Renal cortical epithelial cell (primary cell): ENCODE measurements at places on chromosomes 12 and 14. TPM values are rescaled to one million over a fixed set of nuclear protein-coding genes. Genes with fewer than 3 reads are reported as not detected.

CHD8 gene
- total RNA-seq, result 42.4 and 92.8 TPM in 2 replicates

TAS2R8 gene
- 0.25 TPM in 1 of 2 replicates, not detected in the other for total RNA-seq

GPN3 gene
- 19.1 and 25.5 TPM in 2 replicates for total RNA-seq

COL2A1 gene
- total RNA-seq, result not detected in 2 replicates

DNA sequence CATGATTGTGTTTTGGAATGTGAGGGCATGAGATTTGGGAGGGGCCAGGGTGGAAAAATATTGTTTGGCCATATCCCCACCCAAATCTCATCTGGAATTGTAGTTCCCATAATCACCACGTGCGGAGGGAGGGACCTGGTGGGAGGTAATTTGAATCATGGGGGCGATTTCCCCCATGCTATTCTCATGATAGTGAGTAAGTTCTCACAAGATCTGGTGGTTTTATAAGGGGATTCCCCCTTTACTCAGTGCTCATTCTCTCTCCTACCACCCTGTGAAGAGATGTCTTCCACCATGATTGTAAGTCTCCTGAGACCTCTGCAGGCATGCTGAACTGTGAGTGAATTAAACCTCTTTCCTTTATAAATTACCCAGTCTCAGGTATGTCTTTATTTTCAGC is 15.7 kb downstream of the OR10P1 start:
- peak; percentile 53 for DNase-seq

DNA sequence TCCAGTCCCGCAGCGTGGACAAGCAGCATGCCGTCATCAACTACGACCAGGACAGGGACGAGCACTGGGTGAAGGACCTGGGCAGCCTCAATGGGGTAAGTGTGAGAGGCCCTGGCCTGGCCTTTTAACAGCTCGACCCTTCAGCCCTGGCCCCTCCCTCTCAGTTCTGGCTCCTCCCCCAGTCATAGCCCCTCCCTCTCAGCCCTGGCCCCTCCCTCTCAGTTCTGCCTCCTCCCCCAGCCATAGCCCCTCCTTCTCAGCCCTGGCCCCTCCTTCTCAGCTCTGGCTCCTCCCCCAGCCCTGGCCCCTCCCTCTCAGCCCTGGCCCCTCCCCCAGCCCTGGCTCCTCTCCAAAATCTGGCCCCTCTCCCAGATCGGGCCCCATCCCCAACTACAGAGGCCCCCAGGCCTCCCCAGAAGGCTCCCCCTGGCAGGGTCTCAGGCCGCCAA is 11.2 kb downstream of the CEP170B start:
- DNase-seq, result no peak

DNA sequence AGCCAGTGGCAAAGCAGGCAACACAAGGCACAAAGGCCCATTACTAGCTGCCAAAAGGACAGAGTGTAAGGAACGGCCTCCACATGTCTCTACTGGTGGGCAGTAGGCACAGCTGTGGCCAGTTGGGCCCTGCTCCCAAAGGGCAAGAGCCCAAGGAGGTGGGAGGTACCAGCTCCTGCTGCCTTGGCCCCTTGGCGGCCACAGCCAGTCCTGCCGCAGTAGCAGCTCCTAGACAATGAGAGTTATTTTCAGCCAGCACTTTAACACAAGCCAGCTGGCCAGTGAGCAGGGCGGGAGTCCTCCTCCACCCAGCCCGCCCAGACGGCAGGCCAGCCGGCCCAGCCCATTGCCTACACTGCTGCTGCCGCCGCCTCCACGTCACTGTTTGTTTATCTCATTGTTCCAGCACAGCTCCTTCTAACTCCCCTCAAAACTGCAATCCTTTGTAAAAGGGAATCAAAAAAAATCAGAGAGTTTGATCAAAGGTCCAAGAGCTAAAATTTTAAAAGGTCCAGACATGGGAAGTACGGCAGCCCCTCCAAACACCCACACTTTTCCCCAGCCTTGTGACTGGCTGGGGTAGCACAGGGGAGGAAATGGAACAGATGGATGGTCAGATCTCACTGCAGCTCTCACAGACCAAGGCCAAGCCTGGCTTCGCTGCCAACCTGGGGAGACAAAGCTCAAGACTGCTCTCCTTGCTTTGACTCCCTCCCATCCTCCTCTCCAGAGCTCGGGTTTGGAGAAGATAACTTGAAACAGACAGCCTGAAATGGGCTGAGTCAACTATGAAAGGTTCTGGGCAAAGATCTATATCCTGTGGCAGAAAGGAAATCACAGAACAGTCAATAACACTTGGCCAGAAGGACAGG is 33.5 kb downstream of the FMNL3 start:
- DNase-seq, result peak; percentile 76

- peak; percentile 36 for DNase-seq
Observed at GRCh38 chr14:57747036-57747435, 118.9 kb downstream of the SLC35F4 start.

DNA sequence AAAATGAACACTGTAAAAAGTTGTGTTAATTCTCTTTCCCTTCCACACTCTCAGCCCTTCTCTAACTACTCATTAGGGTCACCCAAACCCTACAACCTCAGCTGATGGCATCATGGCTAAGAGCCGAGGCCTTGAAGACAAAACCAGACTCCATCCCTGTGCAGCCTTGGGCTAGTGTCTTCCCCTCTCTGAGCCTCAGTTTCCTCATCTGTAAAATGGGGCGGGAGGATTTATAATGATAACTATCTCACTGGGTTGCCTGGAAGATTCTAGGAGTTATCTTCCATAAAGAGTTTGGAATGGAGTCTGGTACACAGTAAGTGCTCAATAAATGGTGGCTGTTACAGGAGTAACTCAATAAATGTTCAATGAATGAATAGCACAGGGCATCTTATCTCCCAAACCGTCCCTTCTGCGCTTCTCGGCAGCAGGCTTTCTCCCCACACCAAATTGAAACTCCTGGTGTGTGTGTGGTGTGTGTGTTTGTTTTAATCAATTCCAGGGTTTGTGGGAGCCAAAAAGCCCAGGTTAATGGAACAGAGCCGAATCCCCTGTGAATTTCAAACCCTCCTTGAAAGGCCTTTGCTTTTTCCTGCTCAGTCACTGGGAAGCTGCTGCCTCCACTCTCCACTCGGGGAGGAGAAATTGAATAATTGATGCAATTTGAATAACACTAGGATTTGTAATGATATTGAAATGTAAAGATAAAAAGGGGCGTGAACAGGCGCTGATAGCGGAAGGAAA is 61.2 kb upstream of the FAM222A start:
- DNase-seq, result no peak

DNA sequence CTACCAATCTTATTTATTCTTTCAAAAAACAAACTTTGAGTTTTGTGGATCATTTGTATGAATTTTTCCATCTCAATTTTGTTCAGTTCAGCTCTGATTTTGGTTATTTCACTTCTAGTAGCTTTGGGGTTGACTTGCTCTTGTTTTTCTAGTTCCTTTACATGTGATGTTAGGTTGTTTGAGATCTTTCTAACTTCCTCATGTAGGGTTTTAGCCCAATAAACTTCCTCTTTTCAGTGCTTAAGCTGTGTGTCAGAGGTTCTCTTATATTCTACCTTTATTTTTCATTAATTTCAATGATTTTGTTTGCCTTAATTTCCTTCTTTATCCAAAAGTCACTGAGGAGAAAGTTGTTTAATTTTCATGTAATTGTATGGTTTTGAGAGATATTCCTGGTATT is 860.4 kb upstream of the FBXO33 start:
- DNase-seq, result no peak
